ENCODE measurements at places on chromosomes 4 and X.

DNA sequence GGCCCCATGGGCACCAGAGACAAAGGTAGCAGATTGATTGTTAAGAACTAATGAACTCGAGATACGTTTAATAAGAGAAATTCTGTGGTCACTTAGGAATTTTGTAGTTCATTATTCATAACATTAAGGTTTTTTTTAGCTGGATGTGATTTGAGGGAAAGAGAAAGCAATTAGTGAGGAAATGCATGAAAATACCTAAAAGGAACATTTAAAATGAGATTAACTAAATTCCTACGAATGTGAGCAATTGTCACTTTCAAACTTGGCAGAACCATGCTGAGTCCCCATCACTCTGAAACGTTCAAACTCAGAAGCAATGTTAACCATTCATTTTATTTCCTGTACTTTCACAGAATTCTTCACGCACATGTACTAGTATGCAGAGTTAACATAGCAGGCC, 5.9 kb downstream of the PRMT9 start:
- no peak for DNase-seq

DNA sequence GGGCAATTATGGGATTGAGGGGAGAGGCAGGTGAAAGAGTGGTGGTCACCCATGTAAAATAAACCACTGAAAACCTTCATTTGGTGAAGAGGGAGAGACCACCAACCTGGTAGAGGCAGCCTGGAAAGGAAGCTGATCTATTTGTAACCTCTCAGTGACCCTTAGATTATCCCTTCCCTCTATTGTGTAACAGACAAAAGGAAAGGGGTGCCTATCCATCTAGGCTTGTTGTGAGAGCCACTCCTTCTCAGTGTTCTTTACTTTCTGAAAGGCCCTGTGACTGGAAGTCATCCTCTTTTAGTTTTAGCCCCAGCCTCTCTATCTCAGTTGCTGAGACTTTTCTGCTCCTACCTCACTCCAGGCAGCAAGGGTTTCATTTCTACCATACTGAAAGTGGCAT, 142.4 kb downstream of the TMEM164 start:
- DNase-seq, result no peak

DNA sequence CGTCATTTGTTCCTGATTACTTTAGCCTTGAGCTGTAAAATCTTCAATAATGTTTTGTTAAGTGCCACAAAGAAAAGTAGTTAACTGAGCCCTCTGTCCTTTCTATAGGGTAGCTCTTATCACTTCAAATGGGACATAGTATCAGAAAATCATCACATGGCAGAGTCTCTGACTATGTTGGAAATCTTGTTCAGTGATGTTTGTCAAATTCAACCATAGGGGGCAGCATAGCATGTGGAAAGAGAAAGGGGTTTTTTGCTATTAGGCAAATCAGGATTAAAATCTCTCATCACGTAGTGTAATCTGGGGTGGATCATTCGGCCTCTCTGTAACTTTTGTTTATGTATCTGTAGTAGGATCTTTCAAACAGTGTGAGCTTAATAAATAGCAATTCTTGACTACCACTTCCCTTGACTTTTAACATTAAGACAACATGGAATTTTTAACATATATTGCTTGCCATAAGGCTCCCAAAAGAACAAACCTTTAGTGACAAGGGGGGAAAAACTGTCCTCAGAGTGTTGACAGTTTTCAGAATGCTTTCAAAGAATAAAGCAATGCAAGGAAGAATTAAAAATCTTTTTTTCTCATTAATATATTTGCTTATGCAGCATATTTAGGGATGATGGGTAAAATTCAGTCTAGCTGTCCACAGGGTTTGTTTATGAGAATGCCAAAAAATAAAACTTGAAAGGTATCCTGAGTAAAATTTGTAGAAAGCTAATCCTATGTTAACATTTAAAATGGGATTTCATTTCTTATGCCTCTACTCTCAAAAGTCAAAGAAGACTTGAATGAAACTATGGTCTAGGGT, 127.2 kb downstream of the FBXW7 start:
- DNase-seq, result peak; percentile 16

GRCh38 chr4:77310931-77311330, 153.9 kb downstream of the CCNG2 start:
- DNase-seq, result no peak

GRCh38 chr4:38119668-38120385, 159.6 kb downstream of the PTTG2 start:
- DNase-seq, result peak; percentile 97
